ENCODE measurements at places on chromosomes 11 and 22.

GRCh38 chr11:57541169-57541568 lies 3.8 kb downstream of the SMTNL1 start:
- DNase-seq, result no peak

GRCh38 chr11:66722745-66723651 lies 6.0 kb downstream of the SPTBN2 start:
- DNase-seq, result no peak

DNA sequence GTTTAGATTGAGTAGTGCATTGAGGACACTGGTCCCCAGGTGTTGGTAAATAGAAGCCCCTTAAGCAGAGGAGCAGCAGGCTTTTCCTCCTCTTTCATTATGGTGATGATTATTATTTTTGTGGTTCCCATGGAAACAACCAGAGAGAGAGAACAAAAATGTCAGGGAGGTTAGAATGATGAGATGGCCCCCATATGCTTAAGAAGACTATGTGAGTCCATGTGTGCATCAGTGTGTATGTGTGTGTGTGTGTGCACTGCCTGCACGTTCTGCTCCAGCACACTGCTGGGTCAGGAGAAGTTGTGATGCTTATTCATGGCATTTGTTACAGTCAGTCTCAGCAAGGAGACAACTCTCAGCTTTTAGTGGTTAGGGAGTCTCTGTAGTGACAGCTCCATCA lies 724.2 kb downstream of the NTM start:
- DNase-seq, result no peak

DNA sequence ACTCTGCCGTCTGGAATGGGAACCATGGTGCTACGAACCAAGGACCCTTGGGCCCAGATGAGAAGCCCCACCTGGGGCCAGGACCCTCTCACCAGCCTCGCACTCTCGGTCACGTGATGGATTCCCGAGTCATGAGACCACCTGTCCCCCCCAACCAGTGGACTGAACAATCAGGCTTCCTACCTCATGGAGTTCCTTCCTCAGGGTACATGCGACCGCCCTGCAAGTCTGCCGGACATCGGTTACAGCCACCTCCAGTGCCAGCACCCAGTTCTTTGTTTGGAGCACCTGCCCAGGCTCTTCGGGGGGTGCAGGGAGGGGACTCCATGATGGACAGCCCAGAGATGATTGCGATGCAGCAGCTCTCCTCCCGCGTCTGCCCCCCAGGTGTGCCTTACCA lies 20.8 kb upstream of the SLC25A18 start:
- no peak for DNase-seq

DNA sequence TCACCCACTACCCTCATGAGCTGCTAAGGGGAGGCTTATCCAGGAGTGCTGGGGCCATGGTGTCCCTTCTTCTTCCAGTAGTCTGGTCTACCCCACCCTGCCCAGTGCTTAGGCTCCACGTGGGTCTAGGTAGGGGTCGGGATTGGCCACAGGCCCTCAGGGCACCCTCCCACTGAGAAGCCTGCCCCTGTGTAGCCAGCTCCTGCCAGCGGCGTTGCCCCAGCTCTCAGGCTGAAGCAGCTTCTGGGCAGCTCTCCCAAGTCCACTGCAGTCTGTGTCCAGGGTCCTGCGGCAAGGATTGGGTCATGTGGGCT lies 24.0 kb upstream of the RIC3 start:
- no peak for DNase-seq

DNA sequence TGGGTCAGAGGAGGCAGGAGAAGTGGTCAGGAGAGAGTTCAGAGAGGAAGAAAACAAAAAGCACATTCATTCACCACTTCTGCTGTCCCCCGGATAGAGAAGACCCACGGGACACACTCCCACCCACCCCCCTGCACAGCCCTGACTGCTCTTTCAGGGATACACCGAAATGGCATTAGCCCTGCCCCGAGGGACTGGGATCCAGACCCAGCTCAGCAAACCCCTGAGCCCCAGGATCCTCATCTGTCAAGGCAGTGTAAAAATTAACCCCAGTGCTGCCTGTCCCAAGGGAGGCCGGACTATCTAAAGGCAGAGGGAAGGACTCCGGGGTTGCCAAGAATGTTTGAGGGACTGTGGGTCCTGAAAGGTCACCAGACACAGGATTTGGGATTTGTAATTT lies 31.2 kb downstream of the TPBGL start:
- DNase-seq, result no peak

- DNase-seq, result no peak
These were observed 239.9 kb downstream of the CNTN5 start for GRCh38 chr11:99260696-99261095.

DNA sequence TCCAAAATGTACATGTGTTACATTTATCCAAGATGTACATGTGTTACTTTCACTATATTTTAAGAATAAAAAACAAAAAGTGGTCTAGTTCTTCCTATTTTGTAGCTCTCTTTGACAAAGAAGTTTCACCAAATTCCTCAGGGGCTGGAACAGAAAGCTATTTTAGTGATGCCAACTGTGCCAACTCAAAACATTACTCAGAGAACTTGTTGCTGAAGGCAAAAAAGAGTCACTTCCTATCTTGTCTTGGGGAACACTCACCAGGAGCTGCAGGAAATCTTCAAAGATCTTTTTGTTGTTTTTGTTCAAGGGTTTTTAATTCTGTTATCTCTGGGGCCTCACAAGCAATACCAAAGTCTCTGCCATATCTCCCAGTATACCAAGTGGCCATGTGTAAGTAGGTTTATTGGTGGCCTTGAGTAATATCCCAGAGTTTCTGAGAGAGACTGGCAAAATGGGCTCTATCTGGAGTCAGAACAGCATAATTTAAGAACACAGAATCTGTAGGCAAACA lies 13.6 kb upstream of the EED start:
- no peak for DNase-seq

GRCh38 chr11:94776351-94777321 lies 8.5 kb downstream of the AMOTL1 start:
- DNase-seq, result no peak

DNA sequence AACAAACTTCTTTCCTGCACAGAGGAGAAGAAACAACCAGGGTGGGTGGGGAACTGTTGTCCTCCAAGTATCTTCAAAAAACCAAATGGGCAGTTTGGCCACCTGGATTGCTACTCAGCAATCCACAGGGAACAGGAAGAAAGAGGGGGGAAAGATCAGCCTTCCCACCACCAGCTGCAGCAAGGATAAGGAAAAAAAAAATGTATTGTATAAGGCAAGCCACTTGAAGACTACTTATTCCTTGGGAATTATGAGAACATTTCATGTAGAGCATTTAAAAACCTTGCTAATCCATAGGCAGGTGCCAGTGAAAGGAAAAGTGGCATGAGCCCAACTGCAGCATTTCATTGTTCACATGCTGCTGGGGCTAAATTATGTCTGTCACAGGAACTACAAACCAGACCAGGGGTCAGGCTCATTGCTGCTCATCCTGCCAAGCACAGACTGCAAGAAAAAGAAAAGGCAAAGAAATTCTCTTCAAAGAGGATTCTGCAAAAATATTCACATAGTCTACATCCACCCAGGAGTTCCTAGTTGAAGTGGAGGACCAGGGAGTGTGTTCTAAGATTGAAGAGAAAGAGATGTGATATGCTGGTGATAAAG lies 2.2 kb downstream of the RAB30 start:
- no peak for DNase-seq

DNA sequence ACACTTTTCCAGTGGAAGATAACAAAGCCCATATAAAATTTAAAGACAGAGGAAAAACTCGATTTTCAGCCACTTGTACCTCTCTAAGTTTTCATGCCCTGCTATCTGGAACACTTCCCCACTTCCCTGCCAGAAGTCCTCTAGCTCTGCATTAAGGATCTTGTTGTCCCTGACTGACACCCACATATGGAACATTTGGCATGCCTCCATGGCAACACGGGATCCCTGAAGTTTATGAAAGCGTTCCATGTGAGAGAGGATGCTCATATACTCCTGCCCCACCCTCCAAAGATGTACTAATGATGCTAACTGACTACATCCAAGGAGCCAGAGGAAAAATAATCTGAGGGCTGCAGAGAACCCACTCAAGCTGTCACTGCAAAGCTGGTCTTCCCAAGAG lies 8.8 kb upstream of the C11orf91 start:
- DNase-seq, result no peak

DNA sequence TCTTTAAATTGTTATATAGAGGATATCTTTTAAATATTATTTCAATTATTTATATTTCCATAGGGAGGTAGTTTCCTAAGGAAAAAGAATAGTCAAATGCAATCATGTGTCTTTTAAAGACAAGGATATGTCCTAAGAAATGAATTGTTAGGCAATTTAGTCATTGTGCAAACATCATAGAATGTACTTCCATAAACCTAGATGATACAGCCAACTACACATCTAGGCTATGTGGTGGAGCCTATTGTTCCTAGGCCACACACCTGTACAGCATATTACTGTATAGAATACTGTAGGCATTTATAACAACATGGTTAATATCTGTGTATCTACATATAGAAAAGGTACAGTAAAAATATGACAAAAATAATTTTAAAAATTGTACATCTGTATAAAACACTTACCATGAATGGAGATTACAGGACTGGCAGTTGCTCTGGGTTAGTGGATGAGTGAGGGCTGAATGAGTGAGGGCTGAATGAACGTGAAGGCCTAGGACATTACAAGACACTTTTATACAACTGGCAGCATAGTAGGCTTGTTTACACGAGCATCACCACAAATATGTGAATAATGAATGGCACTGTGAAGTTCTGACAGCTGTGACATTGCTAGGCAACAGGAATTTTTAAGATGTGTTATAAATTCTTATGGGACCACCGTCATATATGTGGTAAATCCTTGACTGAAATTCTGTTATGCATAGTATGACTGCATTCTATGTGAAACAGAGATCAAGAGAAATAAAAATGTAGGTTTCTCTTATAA lies 1879.0 kb upstream of the RAG2 start:
- DNase-seq, result no peak

GRCh38 chr11:48167380-48167779 lies 49.2 kb upstream of the OR4B1 start:
- DNase-seq, result no peak

- no peak for DNase-seq
These were observed 2.8 kb upstream of the ANO9 start for GRCh38 chr11:444396-445144.

DNA sequence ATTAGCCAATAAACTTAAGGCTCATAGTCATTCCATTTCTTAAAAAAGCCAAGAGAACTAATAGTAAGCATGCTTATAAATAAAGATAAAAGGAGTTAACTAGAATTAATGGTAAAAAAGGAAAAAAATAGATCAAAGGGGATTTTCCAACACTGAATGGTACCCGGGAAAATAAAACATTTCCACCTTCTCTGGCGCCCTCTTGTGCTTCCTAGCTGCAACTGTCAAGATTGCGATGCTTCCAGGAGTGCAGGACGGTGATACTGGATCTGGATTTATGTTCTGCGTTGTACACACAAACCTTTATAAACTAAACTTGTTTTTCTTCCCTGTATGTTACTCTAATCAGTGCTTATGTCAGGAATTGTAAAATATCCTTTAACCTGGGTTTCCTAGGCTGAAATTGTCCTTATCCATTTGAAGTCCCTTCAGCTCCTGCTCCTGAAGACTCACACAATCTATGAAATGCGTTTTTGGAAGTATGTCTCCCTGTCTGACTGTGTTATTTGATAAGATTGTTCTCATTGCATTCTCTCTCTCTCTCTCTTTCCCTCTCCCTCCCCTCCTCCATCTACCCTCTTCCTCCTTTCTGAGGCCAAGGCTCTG lies 9.6 kb upstream of the HTATIP2 start:
- no peak for DNase-seq

GRCh38 chr22:25911243-25911972 lies 169.4 kb downstream of the MYO18B start:
- DNase-seq, result no peak

DNA sequence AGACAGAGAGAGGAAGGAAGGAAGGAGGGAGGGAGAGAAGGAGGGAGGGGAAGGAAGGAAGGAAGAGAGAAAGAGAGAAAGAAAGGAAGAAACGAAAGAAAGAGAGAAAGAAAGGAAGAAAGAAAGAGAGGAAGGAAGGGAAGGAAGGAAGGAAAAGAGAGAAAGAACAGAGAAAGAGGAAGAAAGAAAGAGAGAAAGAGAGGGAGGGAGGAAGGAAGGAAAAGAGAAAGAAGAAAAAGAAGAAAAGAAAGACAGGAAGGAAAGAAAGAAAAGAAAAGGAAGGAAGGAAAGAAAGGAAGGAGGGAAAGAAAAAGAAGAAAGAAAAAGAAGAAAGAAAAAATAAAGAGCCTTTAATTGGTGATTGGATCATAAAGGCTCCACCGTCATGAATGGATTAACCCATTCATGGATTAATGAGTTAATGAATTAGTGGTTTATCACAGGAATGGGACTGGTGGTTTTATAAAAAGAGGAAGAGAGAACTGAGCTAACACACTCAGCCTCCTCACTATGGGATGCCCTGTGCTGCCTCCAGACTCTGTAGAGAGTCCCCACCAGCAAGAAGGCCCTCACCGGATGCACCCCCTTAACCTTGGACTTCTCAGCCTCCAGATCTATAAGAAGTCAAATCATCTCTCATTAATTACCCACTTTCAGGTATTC lies 9.0 kb upstream of the PLAAT2 start:
- DNase-seq, result no peak

DNA sequence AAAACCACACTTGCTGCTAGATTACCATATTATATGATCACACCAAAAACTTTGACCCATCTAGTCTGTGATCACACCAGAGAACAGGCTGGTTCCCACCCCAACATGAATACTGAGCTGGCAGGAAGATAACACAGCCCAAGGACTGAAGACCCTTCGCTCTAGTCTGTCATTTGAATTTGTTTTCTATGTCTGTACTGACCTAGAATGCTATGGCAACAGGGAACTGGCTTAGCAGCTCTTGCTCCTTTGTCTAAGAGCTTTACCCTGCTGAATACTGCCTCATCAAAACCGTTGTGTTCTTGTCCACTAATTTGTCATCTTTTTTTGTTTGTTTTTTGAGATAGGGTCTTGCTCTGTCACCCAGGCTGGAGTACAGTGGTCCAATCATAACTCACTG lies 420.4 kb downstream of the AASDHPPT start:
- no peak for DNase-seq

GRCh38 chr11:95074792-95075563 lies 8.3 kb downstream of the SRSF8 start:
- DNase-seq, result no peak

DNA sequence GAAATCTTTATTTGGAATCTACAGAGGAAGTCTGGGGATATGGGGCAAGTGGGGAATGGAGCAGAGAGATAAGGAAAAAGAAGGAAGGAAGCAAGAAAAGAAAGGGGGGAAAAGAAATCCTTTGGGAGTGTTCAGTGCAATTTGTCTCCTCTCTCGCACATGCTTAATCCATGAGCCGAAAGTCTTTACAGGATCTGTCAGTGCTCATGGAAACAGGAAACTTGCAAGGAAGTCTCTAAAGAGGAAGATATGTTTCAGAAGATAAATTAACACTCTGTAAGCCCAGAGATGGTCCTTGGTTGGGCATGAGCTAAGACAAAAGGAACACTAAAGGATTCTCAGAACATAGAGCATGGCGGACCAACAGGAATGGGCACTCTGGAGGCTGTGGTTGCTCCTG lies 47.9 kb upstream of the FLI1 start:
- peak; percentile 63 for DNase-seq

GRCh38 chr11:115504276-115505158 lies at the start of gene CADM1:
Gene CADM1, minus strand, starts transcription at chr11:115504415.
- no peak for DNase-seq
